ENCODE measurements at places on chromosomes 2 and 18.

GRCh38 chr2:12712881-12713280, 3.9 kb upstream of the TRIB2 start:
- no peak for DNase-seq

DNA sequence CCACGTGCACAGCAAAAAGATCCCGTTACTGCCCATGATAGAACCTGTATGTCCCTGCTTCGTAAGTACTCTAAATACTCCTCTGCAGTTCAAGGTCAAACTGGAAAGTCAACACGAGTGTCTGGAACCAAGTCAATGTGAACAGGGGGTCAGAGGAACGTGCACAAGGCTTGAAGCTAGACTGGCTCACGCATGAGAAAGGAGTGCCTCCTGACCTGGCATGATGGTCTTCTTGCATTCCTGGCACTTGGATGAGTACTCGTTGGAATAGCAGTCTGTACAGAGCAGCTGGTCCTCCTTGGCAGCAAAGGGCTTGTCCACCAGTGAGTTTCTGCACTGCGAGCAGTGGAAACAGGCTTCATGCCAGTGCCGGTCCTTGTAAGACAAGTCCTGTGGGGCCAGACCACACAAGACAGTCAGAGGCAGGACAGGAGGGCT, 25.5 kb downstream of the FHL2 start:
- DNase-seq: no peak

DNA sequence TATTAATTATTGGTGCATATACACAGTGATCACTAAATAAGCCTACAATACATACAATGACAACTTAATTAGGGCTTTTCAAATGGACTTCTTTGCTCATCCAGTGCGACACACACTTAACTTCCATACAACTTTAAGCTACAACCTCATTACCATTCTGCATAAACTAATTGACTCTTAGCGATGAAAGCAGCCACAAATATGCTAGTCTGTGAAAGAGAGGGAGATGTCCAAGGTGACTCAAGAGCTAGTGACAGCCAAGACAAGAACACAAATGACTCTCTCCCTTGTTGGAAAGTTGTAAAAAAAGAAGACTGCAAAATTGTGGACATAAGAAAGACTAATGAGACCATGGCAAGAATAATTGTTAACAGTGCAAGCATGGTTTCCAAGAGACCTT, 264.8 kb downstream of the ARHGAP15 start:
- no peak for DNase-seq

GRCh38 chr2:98253461-98254070, 92.7 kb upstream of the CNGA3 start:
- no peak for DNase-seq

GRCh38 chr18:32405588-32405987, 65.1 kb downstream of the GAREM1 start:
- no peak for DNase-seq

GRCh38 chr2:49226360-49226759, 72.0 kb upstream of the FSHR start:
- no peak for DNase-seq

- DNase-seq: no peak
Observed at GRCh38 chr2:3290655-3291054, 87.0 kb downstream of the EIPR1 start.

- no peak for DNase-seq
Observed at GRCh38 chr18:48548921-48549320, 10.1 kb downstream of the CTIF start.

GRCh38 chr2:133733901-133734255, 165.6 kb upstream of the NCKAP5 start:
- DNase-seq: no peak

DNA sequence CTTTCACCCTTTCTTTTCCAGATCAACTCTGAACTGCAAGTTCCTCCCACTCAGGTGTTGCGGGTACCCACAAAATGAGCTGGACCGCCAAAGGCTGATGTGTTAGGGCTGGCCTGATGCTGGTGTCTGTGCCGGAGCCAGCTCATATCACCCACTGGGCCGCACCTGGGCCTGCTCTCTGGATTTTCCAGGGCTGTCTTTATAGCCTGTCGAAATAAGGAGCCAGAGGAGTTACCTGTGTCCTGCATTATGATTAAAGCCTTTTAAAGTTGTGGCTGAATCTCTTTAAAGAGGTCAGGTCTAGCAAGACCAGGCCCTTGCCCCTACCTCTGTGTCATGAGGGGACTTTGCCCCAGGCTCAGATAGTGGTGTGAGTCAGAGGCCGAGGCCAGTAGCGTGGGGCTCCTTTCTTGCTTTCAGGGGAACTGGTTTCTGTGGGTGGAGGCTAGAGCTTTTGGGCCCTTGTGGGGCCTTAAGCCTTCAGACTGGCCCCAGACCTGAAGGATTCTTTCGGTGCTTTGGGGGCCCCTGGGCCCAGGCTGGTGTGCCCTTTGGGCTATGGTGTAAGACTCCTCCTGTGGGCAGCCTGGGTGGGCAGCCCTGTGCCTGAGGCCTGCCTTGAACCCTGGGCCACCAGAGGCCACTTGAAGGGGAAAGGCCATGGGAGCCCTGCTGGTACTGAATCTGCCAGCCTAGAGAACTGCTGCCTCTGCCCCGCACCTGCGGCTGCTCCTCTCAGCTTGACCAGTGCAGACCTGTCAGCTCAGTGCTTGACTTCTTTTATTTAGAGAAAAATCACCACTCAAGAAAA, 21.3 kb downstream of the OTOF start:
- DNase-seq: no peak

DNA sequence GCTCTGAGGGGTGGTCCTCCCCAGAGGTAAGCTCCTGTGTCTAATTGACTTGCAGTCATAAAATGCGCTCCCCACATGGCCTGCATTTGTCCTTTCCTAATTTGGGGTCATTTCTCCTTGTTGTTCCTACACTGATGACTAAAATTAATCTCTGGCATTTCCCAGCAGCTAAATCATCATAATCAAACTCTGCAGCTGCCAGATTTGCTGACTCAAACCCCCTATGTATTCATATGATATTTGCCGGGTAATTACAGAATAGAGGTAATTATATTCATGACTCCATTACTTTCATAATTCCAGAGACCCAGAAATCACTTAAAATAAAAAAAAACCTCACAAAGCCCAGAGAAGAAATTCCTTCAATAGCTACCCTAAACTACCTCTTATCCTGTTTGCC, 331.4 kb upstream of the KLHL29 start:
- DNase-seq: no peak

GRCh38 chr2:158676696-158677095, 118.4 kb upstream of the DAPL1 start:
- no peak for DNase-seq

GRCh38 chr2:134359367-134360081, 105.7 kb downstream of the MGAT5 start:
- no peak for DNase-seq

- no peak for DNase-seq
Observed at GRCh38 chr2:240618776-240619175, 6.5 kb upstream of the GPR35 start.

GRCh38 chr2:127674241-127675209, 805 bp downstream of the LIMS2 start:
- no peak for DNase-seq

DNA sequence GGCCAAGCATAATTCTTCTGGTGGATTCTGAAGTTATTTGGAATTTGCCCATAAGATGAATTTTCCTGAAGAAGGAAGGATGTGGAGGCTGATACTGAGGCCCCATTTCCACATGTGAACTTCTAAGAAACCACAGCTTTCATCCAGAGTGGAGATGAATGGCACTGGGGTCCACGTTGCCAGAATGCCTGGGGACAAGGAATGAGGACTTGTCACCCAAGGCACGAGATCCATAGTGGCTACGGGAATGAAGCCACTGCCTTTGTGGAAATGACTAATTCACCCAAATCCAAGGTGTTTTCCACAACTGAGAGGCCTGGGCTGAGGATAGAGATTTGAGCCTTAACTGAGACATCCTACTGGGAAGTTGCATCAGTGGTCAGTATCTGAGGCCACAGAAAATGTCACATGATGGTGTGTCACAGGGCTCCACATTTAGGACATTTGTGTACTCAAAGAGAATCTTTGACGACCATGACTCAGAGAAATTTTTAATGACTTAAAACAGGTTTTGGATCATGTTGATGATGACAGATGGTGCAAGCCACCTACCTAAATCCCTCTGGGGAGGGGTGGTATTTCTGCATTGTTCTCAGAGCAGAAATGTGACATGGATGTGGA, 286.1 kb downstream of the SOX11 start:
- DNase-seq: no peak

- DNase-seq: no peak
Observed at GRCh38 chr2:175557810-175558377, 376.4 kb upstream of the ATP5MC3 start.

GRCh38 chr2:108868911-108869310, 82.3 kb downstream of the CCDC138 start:
- no peak for DNase-seq

DNA sequence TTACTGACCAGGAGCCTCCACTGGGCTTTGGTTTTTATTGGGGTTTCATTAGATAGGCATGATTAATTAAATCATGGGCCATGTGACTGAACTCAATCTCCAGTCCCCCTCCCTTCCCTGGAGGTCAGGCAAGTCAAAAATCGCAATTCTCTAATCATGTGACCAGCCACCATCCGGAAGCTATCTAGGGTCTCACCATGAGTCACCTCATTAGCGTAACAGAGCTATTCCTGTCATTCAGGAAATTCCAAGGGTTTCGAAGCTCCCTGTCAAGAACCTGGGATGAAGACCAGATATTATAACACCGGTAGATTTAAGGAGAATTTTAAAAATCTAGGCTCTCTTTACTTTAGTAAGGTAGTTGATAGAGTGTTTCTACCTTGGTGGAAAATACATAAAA, 180.3 kb upstream of the TCF4 start:
- no peak for DNase-seq

DNA sequence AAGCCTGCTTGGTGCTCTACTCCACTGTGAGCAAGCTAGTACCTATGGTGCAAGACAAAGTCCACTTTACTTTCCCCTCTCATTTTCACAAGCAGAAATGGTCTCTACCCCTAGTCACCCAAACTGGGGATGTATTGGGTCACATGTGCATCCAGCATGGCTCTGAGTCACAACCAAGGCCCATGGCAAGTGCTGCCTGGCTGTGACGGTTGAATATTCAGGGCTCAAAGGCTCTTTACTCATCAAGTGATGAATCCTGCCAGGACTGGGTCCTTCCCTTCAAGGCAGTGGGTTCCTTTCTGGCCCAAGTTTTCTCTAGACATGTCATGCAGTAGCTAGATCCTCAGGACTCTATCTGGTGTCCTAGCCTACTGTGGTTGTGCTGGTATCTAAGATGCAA, 311.5 kb downstream of the DLGAP1 start:
- DNase-seq: no peak

- no peak for DNase-seq
Observed at GRCh38 chr2:100831158-100831750, 11.3 kb downstream of the NPAS2 start.

- no peak for DNase-seq
Observed at GRCh38 chr2:112615051-112615450, 30.6 kb downstream of the CHCHD5 start.

GRCh38 chr18:31877900-31878299, 65.0 kb downstream of the TRAPPC8 start:
- no peak for DNase-seq

DNA sequence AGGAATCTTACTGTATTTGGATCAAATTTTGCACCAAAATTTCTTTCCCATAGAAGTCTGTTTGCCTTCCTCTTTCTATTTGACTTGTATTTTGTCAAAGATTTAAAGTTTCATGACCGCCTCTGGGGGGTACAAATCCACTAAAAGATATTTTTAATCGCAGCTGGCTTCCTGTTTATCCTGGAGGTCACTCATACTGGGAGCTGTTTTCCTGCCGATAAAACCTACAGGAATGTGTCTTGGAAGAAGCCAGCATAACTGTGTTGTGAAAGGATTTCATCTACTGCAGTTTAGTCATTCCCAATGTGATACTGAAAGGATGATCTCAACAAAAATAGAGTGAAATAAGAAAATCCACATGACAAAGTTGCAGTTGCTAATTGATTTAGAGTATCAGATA, 184.0 kb downstream of the RIT2 start:
- DNase-seq: peak; percentile 4

- DNase-seq: no peak
Observed at GRCh38 chr2:60214626-60214875, 338.9 kb downstream of the BCL11A start.
